Activated naive CD8-positive, alpha-beta T cell treated with anti-CD3 and anti-CD28 coated beads for 36 hours (primary cell): ENCODE measurements at places on chromosomes 11 and 22. TPM values are rescaled to one million over a fixed set of nuclear protein-coding genes. Genes with fewer than 3 reads are reported as not detected.

DNA sequence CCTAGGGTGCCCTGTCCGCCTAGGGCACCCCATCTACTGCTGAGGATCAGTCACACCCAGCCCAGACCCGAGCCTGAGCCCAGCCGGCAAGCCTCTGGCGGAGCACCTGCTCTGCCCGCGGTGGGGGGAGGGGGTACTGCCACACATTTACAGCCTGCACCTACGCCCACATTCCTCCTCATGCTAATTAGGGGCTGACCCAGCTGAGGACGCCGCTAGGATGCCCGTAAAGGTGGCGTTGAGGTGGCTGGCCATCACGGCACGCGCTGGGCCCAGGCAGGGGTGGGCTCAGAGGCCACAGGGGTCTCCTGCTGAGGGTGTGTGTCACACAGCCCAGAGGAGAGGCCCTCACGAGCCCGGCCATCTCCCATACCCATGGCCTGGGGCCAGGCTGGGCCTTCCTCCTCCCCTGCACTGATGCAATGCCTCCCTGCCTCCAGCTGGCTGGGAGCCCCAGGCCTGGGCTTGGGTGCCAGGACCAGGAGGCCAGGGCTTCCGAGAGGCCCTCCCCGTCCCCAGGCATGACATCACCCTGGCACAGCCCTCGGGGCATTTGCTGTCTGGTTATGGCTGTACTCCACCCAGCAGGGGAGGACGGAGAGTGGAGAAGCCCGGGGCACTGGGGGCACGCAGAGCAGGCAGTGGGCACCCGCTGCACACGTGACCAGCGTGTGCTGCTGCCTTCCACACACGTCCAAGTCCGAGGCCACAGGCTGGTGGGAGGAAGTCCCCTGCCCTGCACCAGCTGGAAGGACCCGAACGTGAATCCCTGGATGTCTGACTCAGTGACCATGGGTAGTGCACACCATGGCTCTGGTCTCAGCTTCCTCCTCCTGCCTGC lies 12.7 kb downstream of the DUSP8 start:
- H3K27ac ChIP-seq, result no peak overlapping the region
- no peaks in the 10 kb centered on the region for H3K4me1 ChIP-seq
- H3K4me3 ChIP-seq, result no peak overlapping the region
- no peaks in the 10 kb centered on the region for H3K27me3 ChIP-seq
- no peaks in the 10 kb centered on the region for H3K36me3 ChIP-seq

GRCh38 chr11:36588099-36588498 lies 6.2 kb upstream of the IFTAP start:
- H3K27me3 ChIP-seq, result peaks cover 24% of the 10 kb centered on the region
- no peak for DNase-seq
- no peaks in the 10 kb centered on the region for H3K4me1 ChIP-seq
- no peaks in the 10 kb centered on the region for H3K36me3 ChIP-seq
- H3K4me3 ChIP-seq, result no peak overlapping the region

DNA sequence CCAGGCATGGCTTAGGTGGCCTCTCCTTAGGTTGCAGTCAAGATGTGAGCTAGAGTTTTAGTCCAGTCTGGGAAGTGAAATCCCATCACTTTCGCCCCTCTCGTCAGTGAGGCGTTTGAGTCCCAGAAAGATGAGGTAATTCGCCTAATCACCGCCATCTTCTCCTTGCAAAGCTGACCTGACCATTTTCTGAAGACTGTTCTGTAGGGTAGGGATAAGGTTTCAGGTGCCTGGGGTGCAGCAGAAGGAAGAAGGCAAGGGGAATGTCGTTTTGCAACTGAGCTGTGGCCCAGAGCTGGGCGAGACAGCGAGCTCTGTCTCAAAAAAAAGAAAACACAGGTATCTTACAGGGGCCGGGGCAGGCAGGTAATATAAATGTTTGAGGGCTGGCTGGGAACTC lies 61.7 kb upstream of the CECR2 start:
- H3K27ac ChIP-seq, result no peak overlapping the region
- no peaks in the 10 kb centered on the region for H3K36me3 ChIP-seq
- no peak for DNase-seq
- no peaks in the 10 kb centered on the region for H3K27me3 ChIP-seq
- peaks cover 21% of the 10 kb centered on the region for H3K4me1 ChIP-seq
- no peak overlapping the region for H3K4me3 ChIP-seq

CEP126 gene
- total RNA-seq, result 1.9 TPM

DNA sequence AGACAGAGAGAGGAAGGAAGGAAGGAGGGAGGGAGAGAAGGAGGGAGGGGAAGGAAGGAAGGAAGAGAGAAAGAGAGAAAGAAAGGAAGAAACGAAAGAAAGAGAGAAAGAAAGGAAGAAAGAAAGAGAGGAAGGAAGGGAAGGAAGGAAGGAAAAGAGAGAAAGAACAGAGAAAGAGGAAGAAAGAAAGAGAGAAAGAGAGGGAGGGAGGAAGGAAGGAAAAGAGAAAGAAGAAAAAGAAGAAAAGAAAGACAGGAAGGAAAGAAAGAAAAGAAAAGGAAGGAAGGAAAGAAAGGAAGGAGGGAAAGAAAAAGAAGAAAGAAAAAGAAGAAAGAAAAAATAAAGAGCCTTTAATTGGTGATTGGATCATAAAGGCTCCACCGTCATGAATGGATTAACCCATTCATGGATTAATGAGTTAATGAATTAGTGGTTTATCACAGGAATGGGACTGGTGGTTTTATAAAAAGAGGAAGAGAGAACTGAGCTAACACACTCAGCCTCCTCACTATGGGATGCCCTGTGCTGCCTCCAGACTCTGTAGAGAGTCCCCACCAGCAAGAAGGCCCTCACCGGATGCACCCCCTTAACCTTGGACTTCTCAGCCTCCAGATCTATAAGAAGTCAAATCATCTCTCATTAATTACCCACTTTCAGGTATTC lies 9.0 kb upstream of the PLAAT2 start:
- no peaks in the 10 kb centered on the region for H3K36me3 ChIP-seq
- H3K4me1 ChIP-seq, result peaks cover 30% of the 10 kb centered on the region
- no peak for DNase-seq
- H3K27me3 ChIP-seq, result no peaks in the 10 kb centered on the region

DNA sequence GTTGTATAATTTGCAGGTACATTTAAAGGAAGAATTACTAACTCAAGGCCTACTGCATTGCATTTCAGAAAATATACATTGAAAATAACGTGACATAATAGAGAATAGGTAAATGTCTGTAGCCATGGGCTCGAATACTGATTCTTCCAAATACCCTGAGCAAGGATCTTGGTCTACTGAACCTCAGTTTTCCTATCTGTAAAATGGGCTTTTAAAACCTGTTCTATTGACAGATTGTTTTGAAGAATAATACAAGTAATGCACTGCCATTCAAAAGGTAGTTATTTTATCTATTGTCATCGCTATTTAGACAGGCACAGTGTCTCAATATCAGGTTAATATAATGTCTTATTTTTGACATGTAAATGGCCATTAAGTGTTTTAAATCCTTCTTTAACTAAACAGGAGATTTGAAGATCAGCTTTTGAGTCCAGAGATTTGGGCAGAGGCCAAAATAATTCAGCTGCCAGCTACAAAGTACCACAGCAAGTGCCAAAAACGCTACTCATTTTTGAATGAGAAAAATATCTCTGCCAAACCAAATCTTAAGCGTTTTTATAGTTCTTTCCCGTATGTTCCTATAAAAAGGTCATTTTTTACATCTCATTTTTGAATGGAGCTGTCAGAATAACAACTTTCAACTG lies 56.7 kb downstream of the CTSC start:
- no peaks in the 10 kb centered on the region for H3K27me3 ChIP-seq
- no peak for DNase-seq
- no peak overlapping the region for H3K27ac ChIP-seq
- no peak overlapping the region for H3K4me3 ChIP-seq
- H3K4me1 ChIP-seq, result no peaks in the 10 kb centered on the region
